ENCODE measurements at places on chromosomes 4 and X.
A peak's percentile ranks its signal among the peaks of the same experiment; 100 is the strongest.

DNA sequence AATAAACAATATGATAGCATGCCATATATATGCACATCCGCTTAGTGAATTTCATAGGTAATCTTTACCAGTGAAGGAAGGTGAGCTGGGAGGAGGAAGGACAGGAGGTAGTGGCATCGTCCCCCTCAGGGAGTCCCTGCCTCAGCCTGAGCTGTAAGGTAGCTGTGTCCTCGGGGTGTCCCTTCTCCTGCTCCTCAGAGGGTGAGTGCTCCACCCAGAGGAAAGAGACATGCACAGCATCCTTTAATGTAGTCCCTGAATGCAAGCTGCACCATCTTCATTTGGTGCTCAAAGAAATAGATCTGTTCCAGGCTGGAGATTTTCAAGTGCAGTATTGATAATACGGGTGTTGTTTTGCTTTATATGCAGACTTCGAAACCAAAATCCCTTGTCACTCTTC, 330.4 kb upstream of the SFRP2 start:
- DNase-seq: no peak

- no peak for DNase-seq
These were observed 6.5 kb downstream of the TIFA start for GRCh38 chr4:112279025-112279881.

- DNase-seq: no peak
These were observed 17.4 kb downstream of the YY2 start for GRCh38 chrX:21873063-21873775.

DNA sequence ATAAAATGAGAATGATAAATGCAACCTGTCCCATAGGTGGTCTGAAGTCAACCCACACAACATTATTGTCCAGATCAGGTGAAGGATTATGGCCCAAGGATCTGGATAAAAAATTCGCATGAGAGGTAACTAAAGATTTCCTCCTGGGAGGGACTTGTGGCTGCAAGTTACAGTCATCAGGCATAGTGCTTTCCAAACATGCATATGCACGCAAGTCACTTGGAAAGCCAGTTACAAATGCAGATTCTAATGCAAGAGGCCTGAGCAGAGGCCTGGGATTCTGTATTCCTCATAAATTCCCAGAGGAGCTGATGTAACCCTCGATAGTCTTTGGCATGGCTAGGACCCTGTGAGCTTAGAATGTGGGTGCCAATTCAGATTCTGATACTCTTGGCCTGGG, 21.1 kb downstream of the HS3ST1 start:
- DNase-seq: no peak

- no peak for DNase-seq
These were observed 297.2 kb downstream of the HS3ST1 start for GRCh38 chr4:11131491-11131890.

GRCh38 chr4:89942811-89943210, 48.2 kb downstream of the MMRN1 start:
- no peak for DNase-seq

GRCh38 chr4:22787753-22788375, 95.1 kb downstream of the GBA3 start:
- no peak for DNase-seq

- DNase-seq: no peak
These were observed 13.7 kb upstream of the PIGA start for GRCh38 chrX:15349046-15349445.

GRCh38 chr4:61200187-61200915, at the start of gene ADGRL3:
Gene ADGRL3, plus strand, starts transcription at chr4:61200326.
- DNase-seq: peak; percentile 31

DNA sequence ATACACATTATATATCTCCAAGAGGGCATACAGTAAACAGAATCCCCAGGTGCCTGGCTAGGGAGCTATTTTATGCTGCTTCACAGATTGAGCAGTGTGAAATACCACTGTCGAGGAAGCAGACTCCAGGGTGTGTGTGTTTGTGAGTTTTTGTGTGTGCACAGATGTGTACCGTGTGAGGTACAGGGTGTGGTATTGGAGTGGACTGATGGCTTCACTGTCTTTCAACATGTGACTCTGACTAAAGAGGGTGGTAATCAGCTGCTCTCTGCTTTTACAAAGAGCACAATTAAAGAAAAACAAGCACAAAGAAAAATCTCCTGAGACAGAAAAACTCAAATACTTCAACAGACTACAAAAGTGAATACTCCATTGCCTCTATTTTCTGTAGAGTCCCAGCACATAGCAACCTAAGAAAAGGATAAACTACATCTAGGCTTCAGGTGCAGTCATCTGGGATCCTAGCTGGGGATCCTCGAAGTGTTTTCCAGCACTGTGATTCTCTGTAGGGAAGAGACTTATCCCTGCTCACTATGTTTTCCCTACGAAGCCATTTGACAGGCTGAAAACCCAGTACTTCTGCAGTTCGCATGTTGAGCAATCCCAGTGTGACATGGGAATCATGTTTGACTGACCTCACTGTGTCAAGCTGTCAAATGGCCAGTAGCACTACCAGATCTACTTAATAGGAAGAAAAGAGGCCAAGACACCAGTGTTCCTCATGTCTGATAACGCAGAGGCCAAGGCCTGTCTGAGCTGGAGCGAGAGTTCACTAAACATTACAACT, 100.3 kb downstream of the CDS1 start:
- DNase-seq: no peak

- DNase-seq: no peak
These were observed 33.2 kb upstream of the MAN2B2 start for GRCh38 chr4:6541789-6542188.

DNA sequence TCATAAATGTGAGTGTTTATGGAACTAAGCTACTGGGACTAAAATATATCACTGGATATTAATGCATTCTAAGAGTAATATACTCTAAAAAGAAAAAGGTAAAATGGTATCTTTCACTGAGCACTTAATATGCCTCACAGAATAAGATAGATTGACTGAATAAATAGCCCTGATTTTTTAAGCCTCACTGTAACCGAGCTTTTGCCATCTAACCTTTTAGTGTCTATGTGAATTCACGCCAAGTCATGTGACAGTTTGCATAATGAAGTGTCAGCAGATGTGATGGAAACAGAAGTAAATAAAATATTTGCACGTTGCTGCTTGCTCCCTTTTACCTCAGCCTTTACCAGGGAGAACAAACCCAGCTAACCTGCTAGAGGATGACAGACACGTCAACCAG, 119.7 kb upstream of the NWD2 start:
- DNase-seq: no peak

GRCh38 chr4:68342134-68342533, 7.8 kb downstream of the YTHDC1 start:
- DNase-seq: no peak

GRCh38 chr4:65302145-65302544, 368.1 kb downstream of the EPHA5 start:
- DNase-seq: no peak

DNA sequence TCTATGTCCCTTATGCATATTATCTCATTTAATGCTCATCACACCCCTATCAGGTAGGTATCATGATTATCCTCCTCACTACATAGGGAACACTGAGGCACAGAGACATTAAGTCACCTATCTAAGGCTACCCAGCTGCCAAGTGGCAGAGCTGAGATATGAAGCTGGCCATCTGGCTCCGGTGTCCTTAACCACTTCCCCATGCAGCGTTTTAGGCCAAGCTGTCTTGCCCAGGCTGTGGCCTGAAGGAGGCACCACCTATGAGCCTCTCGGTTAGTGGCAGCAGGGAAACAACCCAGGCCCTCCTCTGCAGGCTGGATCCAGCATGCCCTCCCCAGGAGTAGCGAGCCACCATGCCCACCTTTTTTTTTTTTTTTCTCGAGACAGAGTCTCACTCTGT, 16.3 kb downstream of the PJA1 start:
- no peak for DNase-seq

GRCh38 chr4:25926462-25926861, 12.4 kb downstream of the SMIM20 start:
- DNase-seq: no peak

- DNase-seq: no peak
These were observed 161.6 kb downstream of the NPNT start for GRCh38 chr4:106056914-106057313.

DNA sequence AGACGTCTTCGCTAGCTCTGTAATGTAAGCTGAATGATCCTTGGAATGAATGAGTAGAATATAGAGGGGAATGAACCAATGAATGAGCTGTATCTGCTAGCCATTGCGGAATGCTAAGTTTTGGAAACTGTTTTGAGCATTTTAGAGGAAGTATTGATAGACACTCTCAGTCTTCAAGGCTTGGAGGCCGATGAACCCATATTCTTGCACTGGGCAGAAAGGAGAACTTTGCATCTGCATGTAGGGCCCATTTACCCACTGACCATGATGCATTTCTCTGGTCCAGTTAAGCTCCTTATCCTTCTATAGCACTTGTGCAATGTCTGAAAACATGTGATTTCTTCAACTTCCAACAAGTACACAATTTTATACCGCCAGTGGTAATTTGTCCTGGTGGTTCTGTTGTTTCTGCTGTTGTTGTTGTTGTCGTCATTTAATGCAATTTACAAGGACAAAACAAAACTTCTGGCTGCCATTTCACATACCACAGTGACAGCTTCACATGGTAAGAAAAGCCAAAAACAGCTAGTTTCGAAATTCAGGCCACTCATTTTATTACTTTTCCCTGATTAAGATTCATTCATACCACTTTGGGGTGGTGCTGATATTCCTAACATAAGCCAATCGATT, 85.0 kb upstream of the MTM1 start:
- no peak for DNase-seq

DNA sequence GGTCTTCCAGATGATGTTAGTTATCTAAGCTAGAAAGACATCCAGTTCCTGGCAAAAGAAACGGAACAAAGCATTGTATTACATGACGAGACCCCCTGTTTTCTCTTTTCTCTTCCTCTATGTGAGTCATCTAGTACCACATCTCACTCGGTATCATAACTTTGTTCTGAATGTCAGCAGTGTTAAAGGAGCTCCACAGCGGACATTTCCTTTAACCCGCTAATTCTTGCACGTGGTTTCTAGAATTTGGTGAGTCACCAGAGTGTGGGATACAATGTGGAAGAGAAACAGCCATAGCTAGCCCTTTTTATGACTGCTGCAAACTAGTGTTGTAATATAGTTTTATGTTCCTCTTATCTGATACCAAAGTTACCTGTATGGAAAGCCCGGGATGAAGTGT, 243.7 kb downstream of the TENM3 start:
- DNase-seq: no peak

DNA sequence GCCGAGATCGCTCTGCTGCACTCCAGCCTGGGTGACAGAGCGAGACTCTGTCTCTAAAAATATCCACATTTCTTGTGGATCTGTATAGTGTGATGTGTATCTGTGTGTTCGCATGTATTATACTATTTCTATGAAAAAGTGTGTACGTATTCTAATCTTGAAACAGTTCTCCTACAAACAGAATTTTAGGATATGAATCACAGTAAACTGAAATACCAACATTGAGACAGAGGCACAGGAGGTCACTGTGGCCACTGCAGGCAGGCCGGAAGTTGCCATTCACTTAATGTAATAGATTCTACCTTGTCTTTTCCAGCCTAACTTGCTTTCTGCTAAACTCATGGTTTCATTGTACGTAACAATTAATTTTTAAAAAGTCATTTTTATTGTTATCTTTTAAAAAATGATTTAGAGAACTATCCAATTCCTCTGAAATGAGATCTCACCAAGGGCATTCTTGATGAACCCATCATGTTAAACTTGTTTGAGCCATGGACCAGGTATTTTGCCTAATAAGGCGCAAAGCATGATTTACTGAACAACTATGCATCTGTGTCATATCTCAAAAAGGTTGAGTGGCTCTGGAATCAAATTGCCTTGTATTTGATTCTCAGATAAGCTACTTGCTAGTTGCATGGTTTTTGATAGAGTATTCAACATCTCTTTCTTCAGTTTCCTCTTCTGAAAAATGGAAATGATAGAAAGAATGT, 154.9 kb upstream of the GYPA start:
- no peak for DNase-seq

DNA sequence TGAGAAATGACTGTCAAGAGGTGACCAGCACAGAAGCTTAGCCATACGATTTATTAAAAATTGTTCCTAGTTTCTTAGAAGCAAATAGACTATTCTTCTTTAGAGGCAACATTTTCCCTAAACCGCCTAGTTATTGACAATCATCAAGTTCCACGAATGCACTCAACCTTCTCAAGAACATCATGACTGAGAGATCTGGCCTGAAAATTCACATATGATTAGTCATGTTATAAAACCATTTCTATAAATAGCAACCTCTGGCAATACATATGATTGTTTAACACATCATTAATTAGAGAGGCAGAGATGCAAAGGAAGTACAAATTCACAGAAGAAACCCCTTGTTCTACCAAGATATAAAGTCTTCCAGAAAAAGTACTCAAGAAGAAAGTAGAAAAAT, 6.7 kb downstream of the NUP62CL start:
- no peak for DNase-seq

GRCh38 chrX:38937926-38938325, 136.7 kb downstream of the MID1IP1 start:
- DNase-seq: no peak

- DNase-seq: no peak
These were observed 193.1 kb downstream of the PARM1 start for GRCh38 chr4:75126058-75126457.

DNA sequence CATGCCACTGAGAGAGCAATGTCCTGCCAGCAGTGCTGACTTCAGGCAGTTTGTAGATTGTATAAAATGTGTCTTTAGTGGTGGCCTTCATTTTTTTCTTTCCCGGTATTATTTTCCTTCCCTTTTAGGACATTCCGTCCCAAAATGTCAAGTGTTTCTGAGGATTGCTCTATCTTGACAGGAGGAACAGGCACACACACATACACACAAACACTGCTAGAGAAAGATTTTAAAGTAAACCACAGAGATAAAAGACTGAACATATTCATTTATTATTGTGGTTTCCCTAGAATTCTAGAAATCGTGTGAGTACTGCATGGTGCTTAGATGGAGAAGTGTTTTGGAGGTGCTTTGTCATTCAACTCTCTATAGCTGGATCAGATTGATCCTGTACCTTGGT, 111.9 kb downstream of the GABRB1 start:
- DNase-seq: no peak

GRCh38 chr4:78618436-78618835, 66.9 kb downstream of the ANXA3 start:
- no peak for DNase-seq

DNA sequence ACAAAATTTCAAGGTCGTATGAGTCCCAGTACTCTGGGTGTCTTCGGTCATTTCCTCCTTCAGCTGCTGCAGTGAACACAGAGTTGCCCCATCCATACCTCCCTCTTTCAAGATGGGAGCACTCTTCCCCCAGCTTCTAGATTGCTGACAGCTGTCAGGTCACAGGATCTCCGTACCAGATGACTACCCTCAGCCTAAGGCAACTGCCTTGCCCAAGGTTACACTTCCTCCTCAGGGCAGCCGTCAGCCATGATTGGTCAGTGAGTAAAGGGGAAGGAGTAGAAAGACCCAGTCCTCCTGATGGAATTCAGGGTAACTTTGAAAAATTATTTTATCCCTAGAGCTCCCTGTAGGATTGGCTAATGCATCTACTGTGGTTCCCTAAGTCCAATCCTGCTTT, 81.6 kb downstream of the NAF1 start:
- no peak for DNase-seq

- DNase-seq: no peak
These were observed 625.9 kb upstream of the AGA start for GRCh38 chr4:178068136-178068535.

- DNase-seq: no peak
These were observed 59.8 kb upstream of the MAML3 start for GRCh38 chr4:140213749-140214148.

Data from liver (tissue), 10 donors.